EH (cell line): ENCODE measurements at places on chromosomes 12 and 14.

GRCh38 chr12:132167611-132168310 is 23.5 kb downstream of the NOC4L start:
- no peak for DNase-seq

GRCh38 chr12:34124608-34125007 is 102.3 kb downstream of the ALG10 start:
- no peak for DNase-seq

- no peak for DNase-seq
Observed at GRCh38 chr12:53340398-53340797, 4.2 kb upstream of the SP7 start.

GRCh38 chr14:27391331-27391730 is 793.5 kb upstream of the NOVA1 start:
- no peak for DNase-seq

DNA sequence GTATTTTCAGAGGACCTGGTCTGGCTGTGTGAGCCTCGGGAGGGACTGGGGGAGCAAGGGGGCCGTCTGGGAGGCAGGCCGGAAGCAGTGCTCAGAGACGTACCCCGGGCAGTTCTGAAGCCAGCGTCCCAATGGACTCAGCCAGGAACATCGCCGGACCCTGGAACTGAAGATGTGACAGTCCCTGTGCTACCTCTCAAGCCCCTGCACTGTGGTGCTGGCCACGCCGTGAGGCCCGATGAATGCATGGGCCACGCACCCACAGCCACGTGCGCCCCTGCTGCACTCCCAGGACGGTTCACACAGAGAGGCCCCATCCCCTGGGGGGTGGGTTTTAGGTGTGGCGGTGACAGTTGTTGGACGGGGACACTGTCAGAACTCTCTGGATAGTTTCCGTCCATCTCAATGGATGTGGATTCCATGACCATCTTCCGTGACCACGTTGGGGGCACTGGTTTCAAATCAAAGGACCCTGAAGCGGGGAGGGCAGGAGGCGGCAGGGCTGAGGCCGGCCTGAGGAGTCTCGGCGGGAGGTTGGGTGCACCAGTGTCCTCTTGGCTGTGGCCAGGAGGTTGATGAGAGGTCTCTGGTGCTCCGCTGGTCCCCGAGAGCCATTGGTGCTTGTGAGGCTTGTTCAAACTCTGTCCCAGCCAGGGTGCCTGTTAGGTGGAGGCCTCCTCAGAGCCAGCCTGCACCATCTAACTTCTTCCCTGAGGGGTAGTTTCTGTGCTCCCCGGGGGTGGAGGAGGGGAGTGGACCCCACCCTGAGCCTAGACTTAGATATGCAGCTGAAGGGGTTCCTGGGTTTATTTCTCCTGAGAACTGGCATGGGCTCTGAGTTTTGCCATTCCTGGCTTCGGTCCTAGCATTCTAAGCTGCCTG is 36.3 kb upstream of the TSPAN9 start:
- DNase-seq = no peak

GRCh38 chr14:23228812-23229211 is 8.9 kb upstream of the RNF212B start:
- no peak for DNase-seq

DNA sequence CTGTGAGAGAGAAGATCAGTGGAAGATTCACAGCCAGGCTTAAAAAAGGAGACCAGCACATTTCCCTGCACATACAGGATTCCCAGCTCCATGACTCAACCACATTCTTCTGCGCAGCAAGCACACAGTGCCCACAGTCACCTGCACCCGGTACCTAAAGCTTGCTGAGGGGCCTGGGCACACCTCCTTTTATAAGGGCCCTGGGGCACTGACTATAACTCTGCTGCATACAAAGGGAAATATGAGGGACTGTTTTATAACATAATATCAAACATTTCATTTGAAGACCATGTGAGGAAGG is 322.9 kb downstream of the DAD1 start:
- no peak for DNase-seq

- DNase-seq = no peak
Observed at GRCh38 chr14:97401714-97402113, 604.5 kb downstream of the VRK1 start.

DNA sequence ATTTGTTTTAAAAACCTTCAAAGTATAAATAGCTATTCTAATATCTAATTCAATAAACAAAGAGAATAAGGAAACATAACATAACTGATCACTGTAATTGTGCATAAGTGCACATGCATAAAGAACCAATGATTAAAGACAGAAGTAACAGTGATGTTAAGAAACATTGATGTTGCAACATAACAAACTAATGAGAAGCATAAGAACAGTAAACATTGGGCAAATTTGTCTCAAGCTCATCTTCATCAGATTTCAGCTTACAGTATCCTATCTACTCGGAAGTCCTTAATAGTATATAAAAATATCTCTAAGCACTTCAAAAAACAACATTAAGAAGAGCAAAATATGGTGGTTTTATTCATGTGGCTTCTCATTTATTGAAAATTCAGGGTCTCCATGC is 97.6 kb downstream of the GARIN6 start:
- no peak for DNase-seq

DNA sequence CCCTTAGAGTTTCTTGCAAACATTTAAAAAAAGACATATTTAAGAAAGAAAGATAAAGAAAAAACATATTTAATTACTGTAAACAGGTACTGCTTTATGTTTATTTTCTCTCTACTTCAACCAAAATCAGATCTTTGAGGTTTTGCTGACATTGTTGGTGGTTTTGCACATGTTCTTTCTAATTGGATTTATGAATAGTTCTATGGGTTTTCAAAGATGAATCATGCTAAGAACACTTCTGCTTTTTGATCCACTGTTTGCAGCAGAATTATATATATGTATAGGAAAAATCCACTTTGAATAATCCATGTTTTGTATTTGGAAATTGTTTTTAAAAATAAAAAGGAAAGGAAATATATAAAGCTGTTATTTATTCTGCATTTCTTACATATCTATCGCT is 78.4 kb downstream of the FRMD6 start:
- peak; percentile 20 for DNase-seq

GRCh38 chr12:43290836-43291235 is 261.2 kb downstream of the ADAMTS20 start:
- DNase-seq = no peak

DNA sequence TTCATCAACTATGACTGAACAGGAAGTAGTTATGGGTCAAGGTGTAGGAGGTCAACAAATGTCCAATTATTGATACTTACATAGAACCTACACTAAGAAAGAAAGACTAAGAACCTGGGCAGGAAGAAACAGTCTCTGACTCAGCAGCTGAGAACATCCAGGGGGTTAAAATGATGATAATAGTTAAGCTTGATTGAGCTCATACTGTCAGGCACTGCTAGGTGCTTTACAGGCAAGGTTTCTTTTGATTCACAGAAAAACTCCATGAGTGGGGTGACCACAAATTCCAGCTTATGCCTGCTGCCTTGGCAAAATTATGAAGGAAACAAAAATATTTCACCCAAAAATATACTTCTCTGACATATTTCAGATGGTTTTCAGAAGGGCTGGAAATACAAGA is 75.0 kb downstream of the ACADS start:
- DNase-seq = no peak

- no peak for DNase-seq
Observed at GRCh38 chr14:69684461-69685217, 73.2 kb downstream of the SUSD6 start.

GRCh38 chr12:220946-221550 is 7.1 kb upstream of the SLC6A12 start:
- DNase-seq = no peak
